ENCODE measurements at places on chromosomes 3 and 15. TPM values are rescaled to one million over a fixed set of nuclear protein-coding genes. Genes with fewer than 3 reads are reported as not detected.

UROC1 gene
- not detected for total RNA-seq

STX19 gene
- total RNA-seq, result not detected

- DNase-seq, result no peak
Observed at GRCh38 chr3:72169561-72170472, 384.9 kb upstream of the PROK2 start.

- no peak for DNase-seq
Observed at GRCh38 chr15:85386261-85386660, 5.9 kb downstream of the AKAP13 start.

DNA sequence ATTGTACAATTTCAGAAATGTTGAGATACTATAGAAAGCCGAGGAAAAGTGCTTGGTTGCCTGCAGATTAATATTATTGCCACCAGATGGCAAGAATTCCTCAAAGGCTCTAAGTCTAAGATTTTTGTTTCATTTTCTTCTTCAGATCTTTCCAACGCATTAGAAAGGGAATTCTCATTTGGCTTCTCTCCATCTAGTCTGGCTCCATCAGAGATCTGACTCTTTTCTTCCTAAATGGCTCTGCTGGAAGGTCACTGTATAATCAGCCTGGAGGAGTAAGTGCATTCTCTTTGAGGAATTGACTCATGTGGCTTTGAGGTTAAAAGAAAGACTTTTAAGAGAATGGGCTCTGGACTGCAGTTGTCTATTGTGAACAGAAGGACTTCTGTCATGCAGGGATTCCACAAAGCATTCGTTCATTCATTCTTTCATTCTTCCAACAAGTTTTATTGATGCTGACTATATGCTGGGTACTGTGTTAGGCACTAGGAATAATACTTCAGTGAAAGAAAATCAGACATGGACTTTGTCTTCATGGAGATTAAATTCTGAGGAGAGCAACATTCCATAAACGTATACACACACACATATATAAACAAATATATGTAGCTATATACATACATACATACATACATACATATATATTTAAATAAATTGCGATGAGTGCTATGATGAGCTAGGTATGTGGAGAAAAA is 55.3 kb downstream of the SLC28A2 start:
- no peak for DNase-seq

GRCh38 chr15:71841563-71841962 is 31.2 kb downstream of the NR2E3 start:
- no peak for DNase-seq

DNA sequence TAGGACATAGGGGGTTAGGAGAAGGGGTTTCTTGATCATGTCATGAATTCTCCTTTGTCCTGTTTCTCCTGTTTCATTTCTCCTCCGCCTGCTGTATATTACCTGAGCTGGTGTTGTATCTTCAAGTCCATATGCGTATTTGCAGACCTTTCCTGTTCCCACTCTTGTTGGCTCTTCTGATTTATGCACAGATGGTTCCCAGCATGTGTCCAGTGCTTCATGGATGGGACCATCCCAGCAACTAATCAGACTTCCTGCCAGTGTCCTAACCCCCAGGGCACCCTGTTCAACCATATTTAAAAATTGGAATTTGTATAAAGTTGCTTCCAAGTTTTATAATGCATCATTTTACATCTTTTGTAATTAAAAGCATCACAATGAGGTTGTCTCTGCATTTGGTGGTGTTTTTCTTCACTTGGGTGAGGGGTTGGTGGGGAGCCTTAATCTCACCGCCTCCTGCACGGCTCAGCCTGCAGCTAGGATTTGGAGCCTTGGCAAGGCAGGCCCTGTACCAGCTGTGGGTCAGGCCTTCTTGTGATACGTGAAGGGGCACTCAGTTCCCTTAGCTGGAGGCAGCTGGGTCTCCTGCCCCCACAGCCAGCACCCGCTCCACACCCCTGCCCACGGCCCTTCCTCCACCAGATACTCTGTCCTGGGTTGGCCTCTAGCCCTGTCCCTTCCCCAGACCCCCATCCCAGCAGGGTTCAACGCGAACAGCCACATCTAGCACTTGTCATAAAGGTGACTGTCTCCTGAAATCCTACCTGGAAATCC is 72.0 kb upstream of the BLM start:
- no peak for DNase-seq

DNA sequence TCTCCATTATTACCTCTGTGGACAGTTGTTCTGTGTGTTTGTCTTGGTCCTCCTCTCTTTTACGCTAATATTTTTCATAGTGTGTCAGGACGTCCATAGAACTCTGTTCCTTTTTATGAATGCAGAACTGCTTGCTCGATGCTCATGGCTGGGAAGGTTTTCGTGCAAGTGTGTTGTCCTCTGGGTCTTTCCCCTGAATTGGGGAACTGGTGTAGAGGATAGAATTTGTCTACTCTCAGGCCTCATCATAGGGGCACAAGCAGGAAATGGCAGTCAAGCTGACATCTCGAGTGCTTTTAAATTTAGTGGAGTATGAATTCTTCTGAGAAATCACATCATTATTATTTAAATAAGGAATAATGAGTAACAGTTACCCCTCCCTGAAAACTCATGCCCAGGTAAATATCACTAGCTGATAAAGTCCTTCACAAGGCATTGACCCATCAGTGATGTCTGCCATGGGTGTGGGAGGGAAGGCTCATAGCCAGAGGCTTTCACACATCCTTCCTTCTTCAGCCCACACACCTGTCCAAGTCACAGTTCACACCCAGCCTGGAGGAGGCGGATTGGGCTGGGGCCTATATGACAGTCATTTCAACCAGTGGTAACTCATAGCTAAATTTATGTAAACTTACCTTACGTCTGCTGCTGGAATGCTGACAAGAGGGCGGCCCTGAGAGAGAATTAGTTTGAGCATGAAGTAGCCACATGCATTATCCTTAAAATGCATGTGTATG is 226.1 kb downstream of the PLCL2 start:
- DNase-seq, result no peak

Measured in heart left ventricle (tissue), 16 donors.